ENCODE measurements at places on chromosomes 1 and 21.

DNA sequence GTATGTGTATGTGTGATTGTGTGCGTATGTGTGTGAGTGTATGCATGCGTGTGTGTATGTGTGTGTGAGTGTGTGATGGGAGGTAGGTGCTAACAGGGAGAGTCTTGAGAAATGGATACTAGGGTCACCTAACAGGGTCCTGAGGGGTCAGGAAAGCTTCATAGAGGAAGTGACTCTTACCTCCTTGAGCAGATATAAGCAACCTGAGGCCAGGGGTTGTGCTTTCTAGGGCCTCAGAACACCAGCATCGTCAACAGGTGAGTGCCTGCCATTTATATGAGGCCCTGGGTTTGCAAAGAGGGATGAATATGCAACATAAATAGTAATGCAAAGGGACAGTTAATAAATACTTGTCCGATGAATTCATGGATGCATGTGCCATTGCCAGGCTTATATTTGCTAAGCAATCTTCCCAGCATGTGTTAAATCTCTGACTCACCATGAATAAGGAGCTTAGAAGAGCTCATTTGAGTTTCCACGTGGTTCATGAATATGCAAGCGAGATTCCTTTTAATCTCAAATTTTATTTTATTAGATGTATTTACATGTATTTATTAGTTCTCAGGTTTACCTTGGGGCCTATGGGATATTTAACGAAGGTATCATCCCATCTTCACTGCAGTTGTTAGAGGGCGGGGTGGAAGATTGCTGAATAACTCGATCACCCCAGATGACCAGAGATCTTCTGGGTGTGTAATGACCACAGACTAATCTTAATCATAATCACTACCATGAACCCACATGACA is 438.3 kb downstream of the CAMTA1 start:
- no peak for DNase-seq

GRCh38 chr1:110153407-110153950 is 3.2 kb downstream of the SLC6A17 start:
- no peak for DNase-seq

DNA sequence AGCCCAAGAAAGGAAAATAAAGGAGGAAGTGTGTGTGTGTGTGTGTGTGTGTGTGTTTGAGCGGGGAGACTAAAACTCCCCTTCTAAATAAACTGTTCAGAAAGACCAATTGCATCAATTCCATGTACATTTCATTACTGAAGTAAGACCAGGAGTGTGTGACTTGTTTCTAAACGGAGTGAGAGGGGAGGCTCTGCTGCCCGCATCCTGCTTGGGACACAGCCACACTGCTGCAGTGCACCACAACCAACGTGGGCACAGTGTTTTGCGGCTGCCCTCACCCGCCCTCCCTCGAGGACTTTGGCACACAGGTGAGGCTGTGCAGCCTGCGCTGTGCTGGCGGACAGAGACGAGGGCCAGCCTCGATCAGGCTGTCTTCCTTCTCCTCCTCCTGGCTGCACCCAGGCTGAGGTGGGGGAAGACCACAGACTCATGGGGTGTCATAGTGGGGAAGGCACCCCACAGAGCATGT is 31.0 kb upstream of the H6PD start:
- no peak for DNase-seq

DNA sequence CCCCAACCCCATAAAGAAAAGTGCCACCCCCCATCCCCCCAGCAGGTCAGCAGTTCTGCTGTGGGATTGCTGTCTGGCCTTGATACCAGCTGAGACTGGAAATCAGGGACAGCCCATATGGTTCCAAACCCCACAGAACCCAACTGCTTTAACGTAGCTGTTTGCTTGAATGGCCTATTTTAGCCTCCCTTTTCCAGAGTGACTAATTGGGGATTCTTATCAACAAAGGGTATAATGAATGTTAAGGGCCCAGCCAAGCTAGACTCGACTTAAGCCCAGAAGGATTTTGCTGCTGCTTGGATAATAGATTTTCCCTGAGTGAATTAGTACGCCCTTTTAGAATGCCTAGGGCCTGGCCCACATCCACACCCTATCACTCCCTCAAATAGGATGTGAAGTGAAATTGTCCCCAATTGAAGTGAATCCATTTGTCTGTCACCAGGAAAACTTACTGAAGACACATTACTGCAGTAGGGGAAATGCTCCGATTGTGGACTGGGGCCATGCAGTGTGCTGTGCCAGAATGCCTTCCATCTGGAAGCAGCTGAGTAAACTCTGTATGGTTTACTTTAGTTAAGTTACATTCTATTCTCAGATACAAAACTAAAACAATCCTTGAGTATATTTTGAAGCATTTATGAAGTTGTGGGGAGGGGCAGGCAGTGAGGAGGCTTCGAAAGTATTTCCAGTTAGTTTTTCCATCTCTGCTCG is 156.9 kb downstream of the DHRS3 start:
- no peak for DNase-seq

DNA sequence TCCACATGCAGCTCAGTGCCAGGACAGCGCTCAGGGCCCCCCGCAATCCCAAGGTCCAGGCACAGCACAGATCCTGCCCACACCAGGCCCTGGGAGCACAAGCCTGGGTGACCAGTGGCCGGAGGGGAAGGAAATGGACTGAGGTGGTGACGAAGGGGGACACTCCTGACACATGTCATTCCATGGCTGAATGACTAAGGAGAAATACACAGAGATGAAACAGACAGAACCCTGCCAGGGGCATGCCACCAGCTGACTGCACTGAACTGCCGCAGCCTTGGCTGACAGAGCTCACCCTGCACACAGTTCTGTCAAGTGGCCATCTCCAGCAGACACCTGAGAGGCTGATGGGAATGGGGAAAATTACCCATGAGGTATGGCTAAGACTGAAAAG is 56.1 kb downstream of the HSF2BP start:
- no peak for DNase-seq

GRCh38 chr1:167432780-167433179 is 85.5 kb downstream of the CD247 start:
- no peak for DNase-seq

- DNase-seq: no peak
Observed at GRCh38 chr1:215677112-215677511, 110.0 kb downstream of the KCTD3 start.

DNA sequence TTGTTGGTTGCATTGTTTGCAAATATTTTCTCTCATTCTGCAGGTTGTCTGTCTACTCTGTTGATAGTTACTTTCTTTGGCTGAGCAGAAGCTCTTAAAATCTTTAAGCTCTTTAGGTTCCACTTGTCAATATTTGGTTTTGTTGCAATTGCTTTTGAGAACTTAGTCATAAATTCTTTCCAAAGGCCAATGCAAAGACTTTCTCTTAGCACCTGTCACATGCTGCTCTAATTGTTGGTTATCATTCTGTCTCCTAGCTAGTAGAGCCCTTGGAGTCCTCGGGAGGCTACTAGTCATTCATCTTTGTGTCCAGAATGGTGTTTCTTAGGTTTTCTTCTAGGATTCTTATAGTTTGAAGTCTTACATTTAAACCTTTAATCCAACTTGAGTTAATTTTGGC is 312.7 kb upstream of the PROX1 start:
- no peak for DNase-seq

All from GM19239 (cell line).